HCT116 (cell line): ENCODE measurements at places on chromosomes 1 and 21. TPM values are rescaled to one million over a fixed set of nuclear protein-coding genes. Genes with fewer than 3 reads are reported as not detected.

DNA sequence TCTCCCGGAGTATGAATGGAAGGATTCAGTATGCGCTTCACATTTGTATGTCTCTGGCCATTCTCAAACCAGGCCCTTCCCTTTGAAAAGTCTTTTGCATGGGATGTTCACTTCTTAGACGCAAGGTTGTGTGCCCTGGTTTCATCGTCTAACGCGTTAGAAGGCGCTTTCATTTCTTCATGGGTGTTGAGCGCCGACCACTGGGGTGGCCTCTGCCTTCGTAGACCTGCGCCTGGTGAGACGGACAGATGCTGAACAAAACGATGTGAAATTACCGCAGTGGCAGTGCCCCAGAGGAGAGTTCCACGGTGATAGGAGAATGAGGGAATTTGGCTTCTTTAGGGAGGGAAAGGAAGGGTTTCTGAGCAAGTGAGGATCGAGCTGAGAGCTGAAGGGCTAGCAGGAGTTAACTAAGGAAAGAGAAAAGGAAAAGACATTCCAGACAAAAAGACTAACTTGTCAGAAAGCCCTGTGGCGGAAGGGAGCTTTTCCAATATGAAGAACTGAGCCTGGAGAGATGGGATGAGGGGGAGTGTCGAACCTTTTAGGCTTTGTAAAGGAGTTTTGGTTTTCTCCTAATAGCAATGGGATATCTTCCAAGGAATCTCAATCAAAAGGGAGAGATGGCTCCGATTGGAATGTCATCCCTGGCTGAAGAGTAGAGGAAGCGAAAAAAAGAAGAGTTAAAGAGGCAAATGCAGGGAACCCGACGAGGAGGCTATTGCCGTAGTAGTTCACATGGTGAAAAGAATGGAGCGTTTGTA, 951 bp downstream of the GGPS1 start:
- no peaks in the 10 kb centered on the region for H3K36me3 ChIP-seq
- H3K27ac ChIP-seq: peak overlapping the region; percentile 82
- peaks cover 3% of the 10 kb centered on the region; the same call in 1 of the 2 replicates for H3K4me1 ChIP-seq
- peak overlapping the region; percentile 91 for H3K4me3 ChIP-seq
- H3K27me3 ChIP-seq: no peaks in the 10 kb centered on the region

- H3K27ac ChIP-seq: no peak overlapping the region
- no peak for DNase-seq
These were observed 66.1 kb downstream of the NID1 start for GRCh38 chr1:235998812-235999211.

- H3K27ac ChIP-seq: no peak overlapping the region
- H3K4me3 ChIP-seq: no peak overlapping the region
- no peak for DNase-seq
- H3K36me3 ChIP-seq: no peaks in the 10 kb centered on the region
These were observed 18.8 kb upstream of the GPR137B start for GRCh38 chr1:236123563-236123962.

GRCh38 chr1:231826566-231826965, 200.0 kb downstream of the DISC1 start:
- DNase-seq: no peak
- H3K4me3 ChIP-seq: no peak overlapping the region
- H3K36me3 ChIP-seq: no peaks in the 10 kb centered on the region

DNA sequence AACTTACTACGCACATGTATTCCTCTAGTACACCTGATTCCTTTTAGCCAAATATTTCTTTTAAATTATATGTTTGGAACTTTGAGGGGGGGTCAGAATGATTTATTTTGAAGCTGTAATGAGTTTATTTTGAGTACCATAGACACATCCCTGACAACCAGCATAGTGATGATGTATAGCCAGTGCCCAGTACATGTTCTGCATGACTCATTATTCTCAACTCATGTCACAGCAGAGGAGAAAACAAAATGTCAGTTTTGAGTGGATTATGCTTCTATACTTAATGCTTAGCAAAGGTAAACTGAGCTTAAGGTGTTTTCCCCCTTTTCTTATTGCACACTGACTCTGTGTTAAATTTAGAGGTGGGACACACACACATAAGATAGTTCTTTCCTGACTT, 22.4 kb upstream of the LEPR start:
- H3K4me1 ChIP-seq: no peaks in the 10 kb centered on the region
- DNase-seq: no peak
- no peak overlapping the region for H3K27ac ChIP-seq
- H3K4me3 ChIP-seq: no peak overlapping the region
- H3K27me3 ChIP-seq: no peaks in the 10 kb centered on the region

- no peak overlapping the region for H3K4me3 ChIP-seq
- H3K36me3 ChIP-seq: no peaks in the 10 kb centered on the region
These were observed 23.4 kb downstream of the SLAMF6 start for GRCh38 chr1:160499631-160500030.

GRCh38 chr1:63266857-63267256, 55.5 kb upstream of the FOXD3 start:
- no peak for DNase-seq
- no peaks in the 10 kb centered on the region for H3K36me3 ChIP-seq
- no peak overlapping the region for H3K27ac ChIP-seq
- no peak overlapping the region for H3K4me3 ChIP-seq
- H3K27me3 ChIP-seq: no peaks in the 10 kb centered on the region

DNA sequence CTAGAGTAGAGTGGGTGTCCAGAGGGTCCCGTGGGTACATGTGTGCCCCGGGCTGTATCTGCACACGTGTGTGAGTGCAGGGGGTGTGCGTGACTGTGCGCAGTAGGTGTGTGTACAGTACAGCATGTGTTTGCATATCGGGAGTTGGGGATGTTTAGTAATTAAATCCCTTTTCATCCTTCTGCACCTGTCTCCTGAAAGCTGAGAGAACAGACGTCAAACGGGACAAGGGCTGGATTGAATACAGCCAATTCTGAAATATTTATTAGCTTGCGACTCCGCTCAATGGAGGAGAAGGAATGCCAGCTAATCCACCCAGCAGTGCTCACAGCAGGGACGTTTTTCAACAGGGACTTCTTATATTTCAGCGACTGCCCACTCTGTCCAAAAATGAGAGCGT, 44.7 kb upstream of the CASZ1 start:
- no peak overlapping the region for H3K4me3 ChIP-seq
- no peaks in the 10 kb centered on the region for H3K27me3 ChIP-seq
- no peaks in the 10 kb centered on the region for H3K36me3 ChIP-seq

DNA sequence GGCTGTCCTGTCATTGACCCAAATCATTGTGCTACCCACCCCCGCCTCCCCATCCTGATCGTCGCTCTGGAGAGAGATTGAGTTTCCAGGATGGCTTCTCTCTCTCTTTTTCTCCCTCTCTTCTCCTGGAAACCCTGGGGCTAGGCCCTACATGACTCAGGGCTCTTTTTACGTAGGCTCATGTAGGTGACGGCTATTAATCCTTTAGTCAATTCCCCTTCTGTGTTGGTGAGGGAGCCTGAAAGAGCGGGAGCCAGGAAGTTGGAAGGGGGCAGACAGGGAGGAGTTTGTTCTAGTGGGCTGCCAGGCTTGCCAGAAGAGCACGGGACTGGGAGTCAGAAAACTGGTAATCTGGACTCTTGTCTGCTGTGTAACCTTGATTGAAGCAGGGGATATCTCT, 9.7 kb downstream of the ATP2B4 start:
- H3K4me1 ChIP-seq: no peaks in the 10 kb centered on the region; the same call in 1 of the 2 replicates
- no peak overlapping the region for H3K4me3 ChIP-seq
- H3K27ac ChIP-seq: no peak overlapping the region

- no peak overlapping the region for H3K4me3 ChIP-seq
- no peaks in the 10 kb centered on the region for H3K27me3 ChIP-seq
- no peak for DNase-seq
- no peaks in the 10 kb centered on the region for H3K36me3 ChIP-seq
- H3K4me1 ChIP-seq: peaks cover 23% of the 10 kb centered on the region
- H3K27ac ChIP-seq: no peak overlapping the region
These were observed 163.5 kb upstream of the RUNX1 start for GRCh38 chr21:35212393-35213127.

- peaks cover 15% of the 10 kb centered on the region; the same call in 1 of the 2 replicates for H3K27me3 ChIP-seq
- no peaks in the 10 kb centered on the region for H3K4me1 ChIP-seq
- no peak overlapping the region for H3K27ac ChIP-seq
- no peaks in the 10 kb centered on the region for H3K36me3 ChIP-seq
- no peak for DNase-seq
These were observed 21.5 kb upstream of the FAM43B start for GRCh38 chr1:20530901-20531300.

DNA sequence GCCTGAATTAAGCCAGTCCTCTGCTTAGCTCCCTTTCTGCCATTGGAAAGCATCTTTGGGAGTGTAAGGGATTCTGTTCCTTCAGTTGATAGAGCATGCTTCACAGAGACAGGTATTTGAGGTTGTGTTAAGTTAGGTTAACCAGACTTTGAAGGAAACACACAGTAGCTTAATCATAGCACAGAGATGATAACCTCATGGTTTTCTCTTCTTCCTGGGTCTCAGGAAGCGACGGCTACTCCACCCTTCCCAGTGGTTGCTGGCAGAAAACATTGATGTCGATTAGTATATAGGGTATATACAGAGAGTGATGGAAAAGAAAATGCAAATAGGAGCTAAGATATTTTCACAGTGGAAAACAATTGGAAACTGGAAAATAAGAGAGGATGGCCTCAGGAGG, 42.0 kb downstream of the S1PR1 start:
- DNase-seq: no peak
- no peaks in the 10 kb centered on the region for H3K36me3 ChIP-seq
- H3K4me1 ChIP-seq: no peaks in the 10 kb centered on the region
- peaks cover 9% of the 10 kb centered on the region; the same call in 1 of the 2 replicates for H3K27me3 ChIP-seq
- no peak overlapping the region for H3K27ac ChIP-seq

DNA sequence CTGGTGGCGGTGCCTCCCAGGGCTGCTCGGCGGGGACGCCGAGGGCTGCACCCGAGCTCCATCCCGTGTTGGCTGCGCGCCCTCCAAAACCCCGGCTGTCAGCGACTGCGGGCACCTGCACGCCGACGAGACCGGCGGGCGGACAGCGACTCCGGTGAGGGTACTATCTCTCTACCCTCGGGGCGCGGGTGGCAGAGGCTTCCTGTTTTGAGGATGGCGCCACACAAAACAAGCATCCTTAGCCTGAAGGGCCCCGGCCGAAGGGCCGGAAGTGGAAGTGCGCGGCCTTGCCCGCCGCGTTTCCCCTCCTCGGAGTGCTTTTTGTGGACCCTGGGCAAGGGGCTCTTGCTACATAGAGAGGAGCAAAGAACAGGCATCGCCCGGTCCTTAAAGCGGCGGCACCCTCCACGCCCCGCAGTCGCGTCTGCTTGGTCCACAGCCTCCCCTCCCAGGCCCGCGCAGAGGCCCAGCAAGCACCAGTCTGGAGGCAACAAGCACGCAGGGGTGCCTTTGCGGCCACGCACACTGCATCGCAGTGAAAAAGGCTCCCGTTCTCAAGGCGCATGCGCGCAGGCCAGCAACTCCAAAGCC, 561 bp upstream of the COQ8A start:
- no peak for DNase-seq
- no peaks in the 10 kb centered on the region for H3K27me3 ChIP-seq
- peaks cover 5% of the 10 kb centered on the region for H3K4me1 ChIP-seq
- H3K27ac ChIP-seq: peak overlapping the region; percentile 87
- H3K36me3 ChIP-seq: no peaks in the 10 kb centered on the region
- H3K4me3 ChIP-seq: peak overlapping the region; percentile 66

DNA sequence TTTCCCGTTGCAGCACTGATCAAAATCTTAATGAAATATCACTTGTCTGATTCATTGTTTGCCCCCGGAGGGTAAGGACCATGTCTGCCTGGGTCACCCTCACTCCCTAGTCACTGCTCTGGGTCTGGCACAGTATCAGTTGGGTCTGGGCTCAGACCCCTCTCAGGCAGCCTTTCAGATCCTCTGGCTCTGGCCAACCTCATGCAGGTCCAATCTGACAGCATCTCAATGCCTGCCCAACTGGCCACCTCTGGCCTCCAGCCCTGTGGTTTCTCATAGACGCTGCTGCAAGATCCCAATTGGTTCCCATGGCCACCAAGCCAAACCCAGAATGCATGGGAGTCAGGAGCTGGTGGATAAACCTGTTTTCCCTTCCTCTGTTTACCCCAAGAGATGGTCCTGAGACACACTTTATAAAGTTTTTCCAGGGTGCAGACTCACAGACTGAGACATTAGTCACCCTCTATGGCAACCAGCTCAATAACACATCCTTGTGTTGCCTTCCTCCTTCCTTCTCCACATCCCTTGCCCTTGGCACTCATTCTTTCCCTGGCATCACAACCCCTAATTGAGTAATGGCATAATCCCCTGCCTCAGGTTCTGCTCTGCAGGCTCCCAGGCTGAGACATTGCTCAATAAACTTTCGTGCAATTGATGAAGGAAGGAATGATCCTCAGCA, 199.2 kb downstream of the GRIK3 start:
- H3K27ac ChIP-seq: no peak overlapping the region
- no peak for DNase-seq
- H3K27me3 ChIP-seq: peaks cover 55% of the 10 kb centered on the region
- H3K4me3 ChIP-seq: no peak overlapping the region
- no peaks in the 10 kb centered on the region for H3K4me1 ChIP-seq

- peak overlapping the region; percentile 67; the same call in 1 of the 2 replicates for H3K27ac ChIP-seq
- no peaks in the 10 kb centered on the region for H3K27me3 ChIP-seq
- no peaks in the 10 kb centered on the region for H3K4me1 ChIP-seq
These were observed 350.3 kb upstream of the LYPLAL1 start for GRCh38 chr1:218823291-218823900.

DNA sequence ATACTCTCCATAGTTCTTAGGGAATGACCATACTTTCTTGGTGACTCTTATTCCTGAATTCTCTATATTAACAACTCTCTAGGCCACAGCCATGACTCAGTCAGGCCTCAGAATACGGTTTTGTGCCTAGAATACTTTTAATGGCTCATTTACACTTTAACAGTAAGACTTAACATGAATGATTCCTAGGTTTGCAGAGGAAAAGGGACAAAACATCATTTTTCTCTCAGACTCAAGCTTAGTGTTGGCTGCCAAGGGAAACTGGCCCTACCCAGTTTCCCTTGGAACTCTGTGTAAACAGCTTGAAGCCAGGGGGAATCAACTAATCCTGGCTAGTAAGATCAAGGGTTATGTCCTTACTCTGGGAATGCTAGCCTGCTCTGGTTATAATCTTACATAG, 164.9 kb upstream of the PKN2 start:
- no peak overlapping the region for H3K27ac ChIP-seq
- H3K27me3 ChIP-seq: no peaks in the 10 kb centered on the region
- no peaks in the 10 kb centered on the region for H3K36me3 ChIP-seq
- no peak for DNase-seq
- no peak overlapping the region for H3K4me3 ChIP-seq
- H3K4me1 ChIP-seq: no peaks in the 10 kb centered on the region

HUNK gene
- total RNA-seq: not detected

TINAGL1 gene
- 57.9 TPM for total RNA-seq

AKR7A2 gene
- 90.8 TPM for total RNA-seq

RGS13 gene
- not detected for total RNA-seq

DMRTA2 gene
- total RNA-seq: not detected

ASPM gene
- 29.9 TPM for total RNA-seq

TDRD5 gene
- total RNA-seq: 0.25 TPM

FCRL4 gene
- not detected for total RNA-seq

CCDC17 gene
- 2.4 TPM for total RNA-seq

WNT3A gene
- 3.7 TPM for total RNA-seq
